ENCODE measurements at places on chromosomes 5 and 9.
A peak's percentile ranks its signal among the peaks of the same experiment; 100 is the strongest.

DNA sequence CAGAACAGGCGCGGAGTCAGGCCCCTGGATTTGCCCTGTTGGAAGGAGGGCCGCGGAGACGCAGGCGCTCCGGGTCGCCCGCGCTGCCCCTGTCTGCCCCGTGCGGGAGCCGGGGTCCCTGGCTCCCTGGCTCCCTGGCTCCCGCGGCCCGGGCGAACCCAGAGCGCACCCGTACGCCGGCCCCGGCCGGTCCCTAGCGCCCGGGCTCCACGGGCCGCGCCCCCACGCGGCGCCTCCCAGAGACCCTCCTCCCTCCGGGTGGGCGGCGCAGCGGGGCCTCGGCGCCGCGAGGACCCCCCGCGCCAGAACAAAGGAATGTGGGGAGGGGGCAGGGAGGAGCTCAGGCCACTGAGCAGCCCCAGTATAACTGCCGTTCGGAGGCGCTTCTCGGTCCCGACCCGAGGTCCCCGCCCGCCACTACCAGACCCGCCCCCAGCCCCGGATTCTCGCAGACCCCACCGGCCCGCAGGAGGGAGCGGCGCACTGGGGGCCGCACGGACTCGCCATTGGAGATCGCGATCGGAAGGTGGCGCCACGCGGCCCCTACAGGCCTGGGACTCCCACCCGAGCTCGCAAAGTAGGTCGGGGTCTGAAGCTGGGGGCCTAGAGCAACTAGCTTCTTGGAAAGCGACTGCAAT, 2.4 kb downstream of the NFIL3 start:
- no peak for ATAC-seq

DNA sequence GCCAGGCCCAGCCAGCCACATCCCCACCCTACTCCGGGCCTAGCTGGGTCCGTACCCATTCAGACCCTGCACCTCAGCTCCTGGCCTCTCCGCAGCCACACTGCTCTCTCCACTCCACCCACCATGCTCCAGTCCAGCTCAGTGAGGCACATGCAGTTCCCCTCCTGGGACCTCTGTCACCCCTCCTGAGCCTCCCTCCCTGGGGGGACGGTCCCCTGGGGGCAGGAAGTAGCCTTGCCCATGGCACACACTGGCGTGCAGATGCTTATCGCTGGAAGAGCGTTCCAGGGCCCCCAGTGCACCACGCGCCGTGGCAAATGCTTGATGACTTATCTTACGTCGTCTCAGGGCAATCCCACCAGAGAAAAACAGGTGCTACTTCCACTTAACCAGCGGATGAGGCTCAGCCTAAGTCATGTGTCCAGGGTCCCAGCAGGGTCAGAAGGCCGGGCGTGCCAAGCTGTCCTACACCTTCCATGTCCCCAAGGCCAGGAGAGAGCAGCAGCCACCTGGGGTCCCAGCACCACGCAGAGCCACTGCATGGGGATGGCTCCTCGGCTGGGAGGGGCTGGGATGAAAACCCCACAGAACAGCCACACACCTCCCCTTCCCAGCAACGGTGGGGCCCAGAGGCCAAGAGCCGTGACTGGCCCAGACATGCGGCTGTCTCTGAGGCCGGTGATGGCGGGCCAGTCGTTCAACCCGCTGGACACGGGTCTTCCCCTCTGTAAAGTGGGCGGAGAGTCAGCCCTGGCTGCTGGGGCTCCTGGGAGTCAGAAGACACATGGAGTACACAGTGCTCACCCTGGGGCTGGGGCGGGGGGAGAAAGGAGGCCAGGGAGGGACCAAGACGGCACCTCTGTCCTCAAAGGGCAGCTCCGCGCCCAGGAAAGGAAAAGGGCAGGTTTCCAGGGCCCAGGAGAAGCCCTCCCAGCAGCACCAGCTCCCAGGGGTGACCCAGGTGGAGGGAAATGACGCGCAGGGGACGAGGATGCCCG, 2.6 kb upstream of the CCDC187 start:
- peak; percentile 35 for ATAC-seq

DNA sequence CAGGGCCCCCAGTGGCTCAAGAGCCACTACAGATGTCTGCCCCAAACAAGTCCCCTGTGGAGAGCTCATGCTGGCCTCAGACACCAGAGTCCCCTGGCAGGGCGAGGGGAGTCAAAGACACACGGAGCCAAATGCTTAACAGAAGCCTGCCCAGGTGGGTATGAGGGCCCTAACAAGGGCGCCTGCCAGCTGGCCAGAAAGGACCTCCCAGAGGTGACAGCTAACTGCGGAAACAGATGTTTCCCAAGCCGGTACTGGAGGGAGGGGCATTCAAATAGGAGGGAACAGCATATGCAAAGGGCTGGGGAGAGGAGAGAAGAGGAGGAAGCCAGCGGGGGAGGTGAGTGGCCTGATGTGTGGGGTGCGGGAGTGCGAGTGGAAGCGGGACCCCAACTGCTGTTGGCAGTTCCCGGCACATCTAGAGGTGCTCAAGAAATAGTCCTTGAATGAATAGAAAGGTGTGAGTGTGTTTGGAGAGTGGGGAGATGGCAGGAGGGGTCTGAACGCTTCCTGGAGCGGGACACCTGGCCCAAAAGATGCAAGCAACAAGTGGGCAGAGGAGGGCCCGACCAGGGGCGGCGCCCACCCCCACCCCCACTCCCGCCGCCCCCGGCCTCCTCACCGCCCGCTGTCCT, 824 bp downstream of the MXD3 start:
- ATAC-seq = no peak

DNA sequence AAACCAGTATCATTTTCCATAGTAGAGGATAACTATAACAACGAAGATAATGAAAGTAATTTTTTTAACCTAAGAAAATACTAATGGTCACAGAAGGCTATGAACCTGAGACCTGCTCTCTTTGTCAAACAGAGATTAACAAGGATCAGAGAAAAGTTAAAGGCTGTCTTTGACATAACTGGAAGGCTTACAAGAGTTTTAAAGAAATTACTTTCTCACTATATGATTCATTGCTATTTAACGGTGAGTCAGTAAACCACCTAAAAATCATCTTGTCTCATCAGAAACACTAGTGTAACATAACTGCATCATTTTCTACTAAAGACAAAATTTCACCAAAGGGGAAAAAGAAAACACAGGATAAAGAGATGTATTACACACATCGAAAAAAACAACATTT, 19.3 kb downstream of the MLANA start:
- ATAC-seq = peak; percentile 69

DNA sequence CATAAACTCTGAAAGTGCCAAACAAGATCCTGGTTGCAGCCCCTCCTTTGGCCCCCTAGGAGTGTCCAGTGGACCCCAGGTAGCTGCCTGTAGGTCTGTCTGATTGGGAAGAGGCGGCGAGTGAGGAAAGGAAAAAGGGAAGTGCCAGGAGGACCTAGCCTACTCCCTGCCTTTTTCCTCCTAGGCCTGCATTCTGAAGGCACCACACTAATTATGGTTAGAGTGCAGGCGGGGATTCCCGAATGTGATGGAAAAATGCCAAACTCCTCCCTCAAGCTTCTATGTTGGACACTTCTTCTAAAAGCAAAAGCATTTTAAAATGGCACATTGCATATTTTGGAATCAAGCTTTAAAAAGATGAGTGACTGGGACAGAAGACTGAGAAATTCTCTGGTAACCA, 83.2 kb upstream of the SMIM15 start:
- peak; percentile 44 for ATAC-seq

DNA sequence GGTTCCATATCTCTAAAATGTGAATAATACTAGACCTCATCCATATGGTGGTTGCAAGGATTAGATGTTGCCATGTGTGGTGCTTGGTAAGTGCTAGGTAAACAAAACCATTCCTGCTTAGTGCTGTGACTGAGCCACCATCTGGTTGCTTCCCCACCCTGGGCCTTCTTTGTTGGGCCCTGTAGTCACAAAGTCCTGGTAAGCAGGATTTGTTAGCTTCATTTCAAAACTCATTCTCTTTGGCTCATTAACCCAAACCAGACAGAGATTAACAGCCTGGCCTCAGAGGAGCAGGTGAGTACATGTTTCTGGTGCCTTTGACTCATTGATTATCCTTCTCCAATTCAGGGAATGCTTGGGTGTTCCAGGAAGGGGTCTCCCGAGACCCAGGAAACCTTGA, 240.2 kb downstream of the ARHGAP26 start:
- ATAC-seq = no peak

Measured in SK-N-SH treated with all-trans-retinoic acid at 6 μM for 48 hours (cell line).